ENCODE measurements at places on chromosomes 12 and 14.

DNA sequence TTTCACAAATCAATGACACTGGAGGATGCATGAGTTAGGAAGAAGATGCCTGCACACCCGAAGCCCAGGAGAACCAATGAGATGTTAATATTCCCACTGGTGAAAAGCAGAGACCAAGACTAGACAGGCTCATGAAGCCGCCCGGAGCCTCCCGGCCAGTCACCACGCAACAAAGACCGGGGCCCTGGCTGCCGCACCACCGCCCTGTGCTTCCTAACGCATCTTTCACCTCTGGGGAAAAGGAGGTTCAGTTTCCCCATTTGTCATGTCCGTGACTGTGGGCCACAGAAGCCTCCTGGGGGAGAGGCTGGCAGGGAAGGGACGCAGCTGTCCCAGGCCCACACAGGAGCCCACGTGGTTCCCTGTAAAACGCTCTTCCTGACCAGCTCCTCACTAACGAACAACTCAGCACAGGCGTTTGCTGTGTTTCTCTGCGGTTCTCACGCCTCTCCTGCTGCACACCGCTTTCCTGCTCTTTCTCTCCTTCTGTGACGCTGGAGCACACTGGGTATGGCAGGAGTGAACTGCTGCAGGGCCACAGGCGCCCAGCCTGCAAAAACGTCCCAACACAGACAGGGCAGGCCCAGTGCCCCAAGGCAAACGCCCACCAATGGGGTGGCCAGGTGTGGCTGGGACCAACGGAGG is 10.8 kb downstream of the RIMBP2 start:
- no peak for DNase-seq

DNA sequence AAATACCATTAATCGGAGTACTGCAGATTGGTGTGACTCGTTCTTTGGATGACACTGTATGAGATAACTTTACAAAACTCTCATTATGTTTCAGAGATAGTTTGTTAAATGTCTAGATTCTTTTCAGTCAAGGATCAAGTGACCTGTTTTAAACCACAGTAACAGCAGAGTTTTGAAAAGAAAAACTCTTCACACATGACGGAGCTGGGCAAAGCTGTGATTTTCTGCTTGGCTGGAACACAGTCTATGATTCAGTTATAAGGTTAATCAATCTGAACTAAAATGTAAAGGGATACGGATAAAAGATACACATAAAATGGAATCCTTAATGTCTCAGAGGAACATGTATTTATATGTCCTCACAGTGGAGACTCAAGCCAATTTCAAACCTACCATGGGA is 573.2 kb downstream of the PRKD1 start:
- no peak for DNase-seq

DNA sequence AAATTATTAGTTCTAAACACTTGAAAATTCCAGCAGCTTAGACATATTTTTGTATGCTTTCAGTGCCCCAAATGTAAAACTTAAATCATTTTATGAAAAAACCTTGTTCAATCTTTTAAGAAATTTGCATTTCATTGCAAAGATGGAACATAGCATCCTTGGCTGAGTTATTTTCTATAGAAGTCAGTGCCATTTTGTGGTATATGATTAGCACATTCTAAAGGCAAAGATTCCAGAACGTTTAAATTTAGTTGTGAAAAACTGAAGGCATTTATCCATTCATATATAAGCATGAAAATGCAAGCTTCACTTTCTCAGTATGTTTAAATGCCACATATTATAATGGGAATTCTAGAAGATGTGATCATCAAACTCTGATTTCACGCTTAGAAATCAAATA is 332.1 kb downstream of the APAF1 start:
- DNase-seq: no peak

DNA sequence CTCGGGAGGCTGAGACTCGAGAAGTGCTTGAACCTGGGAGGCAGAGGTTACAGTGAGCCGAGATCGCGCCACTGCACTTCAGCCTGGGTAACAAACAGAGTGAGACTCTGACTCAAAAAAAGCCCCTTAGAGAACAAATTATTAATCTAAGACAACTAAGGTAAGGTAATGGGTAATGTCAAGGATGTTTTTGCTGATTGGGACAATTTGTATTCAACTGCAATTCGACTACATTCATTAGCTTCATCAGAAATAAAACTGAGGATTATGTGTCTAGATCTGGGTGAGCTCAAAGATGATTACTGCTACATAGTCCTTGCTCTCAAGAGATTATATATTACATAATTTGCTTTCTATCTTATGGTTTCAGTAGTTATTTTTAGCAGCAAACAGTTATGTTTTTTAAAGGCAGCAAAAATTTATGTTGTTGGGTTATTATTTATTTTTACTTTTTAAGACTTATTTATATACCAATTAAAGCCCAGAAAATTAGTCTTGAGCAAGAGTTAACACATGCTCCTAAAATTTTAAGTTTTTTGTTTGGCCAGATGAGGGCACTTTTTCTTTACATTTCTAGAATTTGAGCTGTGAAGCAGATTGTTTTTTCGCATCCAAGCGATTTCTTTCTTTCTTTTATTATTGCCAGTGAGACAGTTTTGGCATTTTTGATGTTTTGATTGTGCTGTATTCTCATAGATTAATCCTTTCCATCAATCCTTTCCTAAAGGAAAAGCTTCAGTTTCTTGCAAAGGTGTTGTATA is 52.3 kb downstream of the PLEKHA5 start:
- no peak for DNase-seq

GRCh38 chr12:96719660-96720362 is 187.2 kb upstream of the NEDD1 start:
- DNase-seq: peak; percentile 65

Measured in fibroblast of villous mesenchyme (primary cell).